Lung (tissue), 17 donors: ENCODE measurements at places on chromosomes 11 and 22. TPM values are rescaled to one million over a fixed set of nuclear protein-coding genes. Genes with fewer than 3 reads are reported as not detected.

The BAIAP2L2 gene
- polyA plus RNA-seq: 0.44 TPM

- DNase-seq: no peak
These were observed 81.9 kb downstream of the RAB30 start for GRCh38 chr11:82989628-82990404.

The YPEL1 gene
- 1.6 TPM for polyA plus RNA-seq

- DNase-seq: no peak
These were observed 14.7 kb downstream of the GATD1 start for GRCh38 chr11:762421-763072.

DNA sequence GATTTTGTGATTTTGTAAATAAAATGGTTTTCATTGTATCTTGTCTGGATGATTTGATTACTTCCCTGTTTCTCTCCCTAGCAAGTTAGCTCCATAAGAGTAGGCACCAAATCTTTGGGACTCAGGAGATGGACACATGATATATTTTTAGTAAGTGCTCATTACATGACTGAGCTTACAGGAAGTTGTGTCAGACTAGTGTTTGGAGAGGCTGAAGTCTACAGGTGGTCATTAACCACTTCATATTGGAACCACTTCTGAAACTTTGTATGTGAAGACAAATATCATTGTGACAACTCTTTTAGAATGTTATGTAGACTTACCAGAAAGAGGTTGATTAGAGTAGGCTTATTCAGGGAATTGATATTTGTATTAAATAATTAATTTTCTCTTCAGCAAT, 19.1 kb downstream of the ARHGAP42 start:
- DNase-seq: no peak

- DNase-seq: no peak
These were observed 34.7 kb upstream of the SEPTIN5 start for GRCh38 chr22:19679522-19680101.

GRCh38 chr11:72432347-72433287, 1.7 kb downstream of the CLPB start:
- no peak for DNase-seq

- no peak for DNase-seq
These were observed 186.5 kb downstream of the SNX19 start for GRCh38 chr11:130729678-130730300.

The MN1 gene
- 2.4 TPM for polyA plus RNA-seq

DNA sequence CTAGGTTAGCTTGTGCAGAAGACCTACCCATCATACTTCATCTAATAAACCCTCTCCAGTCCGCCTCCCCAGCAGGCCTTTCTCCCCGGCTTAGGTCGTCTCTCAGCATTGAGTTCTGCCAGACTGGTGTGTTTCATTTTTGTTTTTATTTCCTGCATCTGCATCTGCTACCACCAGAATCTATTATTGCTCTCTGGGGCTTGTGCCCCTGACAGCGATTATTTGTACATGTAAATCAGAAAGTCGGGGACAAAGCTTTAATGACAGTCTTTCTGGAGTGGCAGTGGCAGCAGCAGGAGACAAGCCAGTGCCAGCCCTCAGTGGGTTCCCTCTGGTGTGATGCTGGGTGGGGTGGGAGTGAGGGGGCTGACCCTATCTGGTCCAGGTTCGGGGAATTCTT, 127.5 kb downstream of the PKNOX2 start:
- DNase-seq: no peak

The FAM111B gene
- 1.5 TPM for polyA plus RNA-seq

The TOP3B gene
- 11.9 TPM for polyA plus RNA-seq

GRCh38 chr11:10604798-10605197, 36.3 kb upstream of the LYVE1 start:
- peak; percentile 25 for DNase-seq

DNA sequence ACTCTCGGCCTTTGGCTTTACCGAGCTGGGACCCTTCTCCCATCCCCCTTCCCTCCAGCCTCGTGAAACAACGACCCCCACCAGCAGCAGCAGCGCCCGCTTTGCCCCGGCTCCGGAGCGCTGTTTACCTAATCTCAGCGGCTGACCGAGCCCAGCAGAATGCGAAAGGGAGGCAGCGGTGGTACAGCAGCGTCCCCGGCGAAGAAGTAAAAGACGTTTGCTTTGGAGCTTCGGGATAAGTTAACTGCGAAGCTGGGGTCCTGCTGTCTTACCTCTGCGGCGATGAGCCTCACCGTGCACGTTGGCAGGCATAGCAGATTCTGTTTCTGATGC, 2.0 kb upstream of the LARGE1 start:
- DNase-seq: peak; percentile 73

GRCh38 chr11:40338739-40339138, 1120.7 kb downstream of the LRRC4C start:
- no peak for DNase-seq

The FLRT1 gene
- polyA plus RNA-seq: 0.02 TPM

DNA sequence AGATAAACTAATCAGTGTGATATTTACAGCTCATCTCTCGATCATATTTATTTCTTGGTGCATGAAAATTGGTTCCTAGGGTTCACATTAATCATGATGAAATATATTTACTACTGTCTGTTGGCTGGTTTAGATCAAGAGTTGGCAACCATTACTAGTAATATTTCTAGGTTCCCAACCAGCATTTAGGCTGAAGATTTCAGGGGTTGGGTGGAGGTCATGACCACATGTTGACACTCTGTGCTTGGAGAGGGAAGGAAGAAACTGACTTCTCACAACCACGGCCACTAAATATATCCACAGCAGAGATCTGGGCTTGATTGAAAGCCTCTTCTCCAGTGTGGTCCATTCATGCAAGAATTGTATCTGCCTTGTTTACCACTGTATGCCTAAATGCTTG, 87.9 kb downstream of the ALX4 start:
- DNase-seq: no peak

- no peak for DNase-seq
These were observed 6.9 kb upstream of the TIMP3 start for GRCh38 chr22:32794449-32795213.

- peak; percentile 76 for DNase-seq
These were observed 44.5 kb downstream of the ZNF280B start for GRCh38 chr22:22463855-22464540.

DNA sequence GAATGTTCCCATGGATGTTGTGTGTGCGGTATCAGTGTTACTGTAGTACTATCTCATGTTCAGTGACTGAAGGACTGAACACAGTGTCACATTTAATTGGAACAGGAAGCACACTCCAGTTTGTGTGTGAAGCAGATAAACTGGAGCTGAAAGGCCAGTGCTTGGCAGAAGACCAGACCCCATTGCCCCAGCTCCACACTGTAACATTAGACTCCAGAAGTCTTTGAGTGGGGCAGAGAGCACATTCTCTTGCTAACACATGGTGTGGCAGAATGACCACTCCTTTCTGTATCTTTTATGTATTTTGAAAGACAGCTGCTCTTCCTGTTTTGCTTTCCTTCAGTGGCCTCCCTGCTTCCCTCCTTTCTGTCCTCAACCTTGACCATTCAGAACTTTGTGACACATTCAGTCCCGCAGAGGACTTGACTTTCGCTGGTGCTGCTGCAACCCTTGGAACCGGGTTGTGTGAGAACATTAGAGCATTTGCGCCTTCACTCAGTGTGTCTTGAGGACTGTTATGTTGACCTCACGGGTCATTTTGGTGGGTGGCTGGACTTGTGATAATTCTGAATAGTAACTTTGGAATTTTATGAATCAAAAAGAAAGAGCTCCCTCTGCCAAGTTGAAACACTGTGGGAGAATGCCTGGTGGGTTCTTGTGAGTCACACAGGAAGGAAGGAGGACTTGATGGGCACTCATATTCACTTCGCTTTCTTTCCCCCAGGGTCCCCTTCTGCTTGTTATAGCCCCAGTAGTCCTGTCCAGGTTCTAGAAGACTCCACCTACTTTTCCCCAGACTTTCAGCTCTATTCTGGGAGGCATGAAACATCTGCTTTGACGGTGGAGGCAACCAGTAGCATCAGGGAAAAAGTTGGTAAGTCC, 26.4 kb downstream of the AMOTL1 start:
- DNase-seq: peak; percentile 74

- DNase-seq: peak; percentile 82
These were observed 605 bp upstream of the COPB1 start for GRCh38 chr11:14500181-14500651.

- DNase-seq: no peak
These were observed 825 bp downstream of the FBXO3 start for GRCh38 chr11:33773404-33773986.

DNA sequence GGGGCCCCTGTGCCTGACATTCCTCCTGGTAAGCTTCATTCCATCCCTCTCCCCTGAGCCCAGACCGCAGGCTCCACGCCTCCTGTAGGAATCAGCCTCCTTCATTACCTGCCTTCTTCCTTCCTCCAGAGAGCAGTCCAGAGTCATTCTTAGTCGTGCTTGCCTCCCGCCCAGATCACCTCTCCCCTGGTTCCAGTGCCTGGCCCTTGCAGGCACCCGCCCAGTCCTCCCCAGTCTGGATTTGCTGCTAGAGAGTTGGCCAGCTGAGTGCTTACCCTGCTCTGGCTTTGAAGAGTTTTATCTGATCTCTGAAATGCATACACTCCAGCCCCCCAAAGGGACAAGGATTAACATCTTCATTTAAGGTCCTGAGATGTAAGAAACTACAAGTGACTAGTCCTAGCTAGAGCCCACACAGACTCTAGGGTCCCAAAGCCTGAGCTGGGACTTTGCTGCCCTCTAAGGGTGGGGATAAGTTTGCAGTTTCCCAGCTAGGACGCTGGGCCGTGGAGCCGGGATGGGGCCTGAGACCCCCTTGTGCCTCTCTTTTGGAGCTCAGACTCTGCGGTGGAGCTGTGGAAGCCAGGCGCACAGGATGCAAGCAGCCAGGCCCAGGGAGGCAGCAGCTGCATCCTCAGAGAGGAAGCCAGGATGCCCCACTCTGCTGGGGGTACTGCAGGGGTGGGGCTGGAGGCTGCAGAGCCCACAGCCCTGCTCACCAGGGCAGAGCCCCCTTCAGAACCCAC, 1.6 kb downstream of the NR1H3 start:
- peak; percentile 52 for DNase-seq

The ASPHD2 gene
- polyA plus RNA-seq: 0.45 TPM

DNA sequence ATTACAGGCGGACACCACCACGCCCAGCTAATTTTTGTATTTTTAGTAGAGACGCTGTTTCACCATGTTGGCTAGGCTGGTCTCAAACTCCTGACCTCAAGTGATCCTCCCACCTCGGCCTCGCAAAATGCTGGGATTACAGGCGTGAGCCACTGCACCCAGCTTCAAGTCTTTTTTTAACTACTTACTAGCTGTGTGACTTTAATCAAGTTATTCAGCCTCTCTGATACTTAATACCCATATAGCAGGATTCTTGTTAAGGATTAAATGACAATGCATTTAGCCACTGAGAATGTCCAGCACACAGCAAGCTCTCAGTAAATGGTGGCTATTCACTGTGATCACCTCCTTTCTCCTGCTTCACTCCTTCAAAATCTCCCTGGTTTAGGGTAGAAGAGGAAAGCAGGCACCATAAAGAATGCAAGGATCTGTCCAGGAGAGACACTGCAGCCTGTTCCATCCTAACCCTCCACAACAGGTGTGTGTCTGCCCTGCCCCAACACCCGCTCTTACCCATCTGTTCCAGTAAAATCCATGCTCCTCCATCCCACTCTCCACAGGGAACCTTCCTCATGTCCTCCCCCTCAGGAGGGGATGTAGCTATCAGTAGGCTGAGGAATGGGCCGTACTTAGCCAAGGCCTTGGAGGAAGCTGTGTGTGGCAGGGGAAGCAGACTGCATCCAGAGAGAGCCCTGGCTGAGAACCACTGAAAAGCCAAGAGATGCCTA, 69.3 kb downstream of the MICAL3 start:
- DNase-seq: peak; percentile 49

DNA sequence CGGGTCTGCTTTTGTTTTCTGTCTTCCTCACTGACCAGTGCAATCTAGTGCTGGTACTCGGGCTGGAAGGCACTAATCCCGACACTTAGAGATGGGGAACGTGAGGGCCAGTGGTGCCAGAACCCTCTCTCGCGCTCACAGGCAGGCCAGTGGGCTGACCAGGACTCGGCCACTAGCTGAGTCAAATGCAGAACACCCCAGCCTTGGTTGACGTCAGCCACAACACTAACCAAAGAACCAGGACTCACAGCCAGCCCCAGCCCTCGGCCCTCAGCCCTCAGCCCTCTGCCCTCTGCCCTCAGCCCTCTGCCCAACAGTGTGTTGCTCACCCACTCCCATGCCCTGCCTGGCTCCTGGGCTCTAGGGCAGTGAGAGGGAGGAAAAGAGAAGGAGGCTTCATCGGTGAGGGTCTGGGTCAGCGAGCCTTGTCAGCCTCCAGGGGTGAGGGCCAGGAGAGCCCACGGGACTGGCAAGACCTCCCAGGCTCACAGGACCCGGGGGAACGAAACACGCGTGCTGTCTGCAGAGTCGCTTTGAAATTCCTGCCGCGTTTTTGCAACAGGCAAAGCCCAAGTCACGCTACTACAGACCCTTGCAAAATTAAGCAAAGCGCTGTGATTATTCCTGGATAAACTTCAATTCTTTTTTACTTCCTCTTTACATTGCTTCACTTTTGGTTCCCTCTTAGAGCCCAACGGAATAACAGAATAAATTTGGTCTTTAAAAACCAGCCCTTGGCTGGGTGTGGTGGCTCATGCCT, 27.5 kb downstream of the KIAA0930 start:
- DNase-seq: peak; percentile 21

The OTOG gene
- not detected for polyA plus RNA-seq

DNA sequence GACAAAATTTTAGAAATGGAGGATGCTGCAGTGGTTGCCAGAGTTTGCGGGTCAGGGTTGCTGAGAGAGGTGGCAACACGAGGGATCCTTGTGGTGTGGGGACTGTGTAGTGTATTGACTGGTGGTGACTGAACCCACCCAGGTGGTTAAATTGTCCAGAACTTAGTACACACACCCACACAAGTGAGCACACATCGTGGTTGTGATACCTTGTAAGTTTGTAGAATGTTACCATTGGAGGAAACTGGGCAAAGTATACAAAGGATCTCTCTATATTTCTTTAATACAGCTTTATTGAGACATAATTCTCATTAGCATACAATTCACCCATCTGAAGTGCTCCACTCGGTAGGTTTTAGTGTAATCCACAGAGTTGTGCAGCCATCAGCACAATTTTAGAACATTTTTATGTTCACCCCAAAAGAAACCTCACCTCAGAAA, 56.1 kb downstream of the MED15 start:
- DNase-seq: no peak

DNA sequence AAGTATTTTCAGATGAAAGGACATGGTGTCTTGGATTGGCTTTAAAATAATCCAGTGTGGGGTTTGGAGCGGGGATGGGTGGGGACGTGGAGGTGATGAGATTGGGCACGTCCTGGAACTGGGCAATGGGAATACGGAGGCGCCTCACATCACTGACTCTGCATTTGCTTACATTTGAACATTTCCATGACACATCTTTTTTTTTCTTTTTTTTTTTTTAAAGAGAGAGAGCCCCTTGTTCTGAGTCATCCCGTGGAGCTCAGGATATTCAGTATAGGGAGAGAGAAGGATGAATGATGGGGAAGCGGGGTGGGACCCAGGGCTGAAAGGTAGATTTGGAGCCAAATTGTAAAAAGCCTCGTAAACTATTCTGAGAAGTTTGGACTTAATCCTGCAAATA, 142.7 kb downstream of the FBXO7 start:
- DNase-seq: peak; percentile 59
